ENCODE measurements at places on chromosomes 1 and 21.

DNA sequence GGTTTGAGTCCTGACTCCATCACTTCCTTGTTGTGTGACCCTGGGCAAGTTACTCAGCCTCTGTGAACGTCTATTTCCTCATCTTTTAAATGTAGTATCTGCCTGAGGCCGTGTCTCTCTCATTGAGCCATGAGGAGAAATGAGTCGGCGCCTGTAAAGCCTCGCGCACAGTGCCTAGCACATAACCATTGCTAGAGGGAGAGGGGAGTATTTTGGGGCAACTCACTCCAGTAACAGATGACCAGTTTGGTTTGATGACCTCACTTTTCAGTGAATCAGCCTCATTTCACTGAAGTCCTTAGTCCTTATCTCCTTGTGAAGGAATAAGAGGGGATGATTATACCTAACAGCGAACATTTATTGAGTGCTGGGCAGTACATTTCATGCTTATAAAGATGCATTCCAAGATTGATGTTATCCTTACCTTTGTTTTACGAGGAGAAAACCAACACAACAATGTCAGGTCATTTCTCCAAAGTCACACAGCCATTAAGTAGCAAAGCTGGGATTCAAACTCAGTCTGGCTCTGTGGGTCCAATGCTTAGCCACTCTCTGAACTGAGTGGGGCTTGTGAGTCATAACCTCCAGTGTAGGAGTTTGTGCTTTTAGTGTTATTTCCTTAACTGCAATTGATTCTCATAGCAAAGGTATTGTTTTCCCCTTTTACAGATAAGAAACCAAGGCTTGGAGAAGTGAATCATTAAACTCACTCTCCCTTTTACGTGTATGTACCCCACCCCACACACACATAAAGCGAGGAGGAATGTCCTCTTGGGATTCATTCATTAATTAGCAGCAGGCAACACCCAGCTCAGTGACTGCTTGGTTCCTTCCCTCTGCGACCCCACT is 25.9 kb downstream of the KCNC4 start:
- peak; percentile 66 for DNase-seq

- DNase-seq: no peak
Measured at GRCh38 chr1:70008660-70009059, 196.7 kb downstream of the LRRC40 start.

DNA sequence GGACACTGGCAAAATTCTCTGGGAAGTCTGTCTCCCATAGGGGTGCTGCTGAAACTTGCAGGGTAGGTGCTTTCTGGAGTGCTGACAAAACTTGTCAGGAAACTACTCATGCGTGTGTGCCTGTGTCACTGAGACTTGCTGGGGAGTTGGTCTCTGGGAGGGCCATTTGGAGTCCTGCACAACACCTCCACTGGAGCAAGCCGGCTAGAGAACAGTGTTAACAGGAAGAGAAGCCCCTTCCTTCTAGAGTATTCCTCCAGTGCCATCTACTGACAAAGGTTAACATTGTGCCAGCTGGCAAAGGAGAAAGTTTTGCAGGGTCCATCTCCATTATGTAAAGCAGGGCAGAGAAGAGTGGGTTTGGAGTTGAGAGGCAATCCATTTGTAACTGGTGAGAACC is 30.0 kb downstream of the ZMYM4 start:
- peak; percentile 20 for DNase-seq

DNA sequence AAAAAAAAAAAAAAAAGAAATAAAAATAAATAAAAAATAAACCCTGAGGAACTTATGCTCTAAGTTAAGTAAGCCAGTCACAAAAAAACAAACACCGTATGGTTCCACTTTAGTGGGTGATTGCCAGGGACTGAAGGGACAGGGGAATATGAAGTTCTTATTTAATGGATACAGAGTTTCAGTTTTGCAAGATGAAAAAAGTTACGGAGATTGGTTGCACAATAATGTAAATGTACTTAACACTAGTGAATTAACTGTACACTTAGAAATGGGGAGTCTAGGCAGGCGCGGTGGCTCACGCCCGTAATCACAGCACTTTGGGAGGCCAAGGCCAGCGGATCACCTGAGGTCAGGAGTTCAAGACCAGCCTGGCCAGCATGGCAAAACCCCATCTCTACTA is 111.4 kb downstream of the ASH1L start:
- no peak for DNase-seq

GRCh38 chr1:234821840-234822239 is 211.9 kb upstream of the IRF2BP2 start:
- DNase-seq: no peak

- DNase-seq: no peak
Measured at GRCh38 chr1:221765527-221765926, 23.6 kb upstream of the DUSP10 start.

- DNase-seq: no peak
Measured at GRCh38 chr1:40130892-40131291, 30.3 kb upstream of the RLF start.

GRCh38 chr21:20425856-20426255 is 572.4 kb upstream of the NCAM2 start:
- no peak for DNase-seq

- no peak for DNase-seq
Measured at GRCh38 chr1:44260792-44261170, 47.5 kb downstream of the DMAP1 start.

- no peak for DNase-seq
Measured at GRCh38 chr1:223718850-223719249, 6.5 kb downstream of the CAPN2 start.

- no peak for DNase-seq
Measured at GRCh38 chr1:232629250-232630046, 485 bp downstream of the SIPA1L2 start.

GRCh38 chr1:221839321-221839720 is 97.4 kb upstream of the DUSP10 start:
- no peak for DNase-seq

DNA sequence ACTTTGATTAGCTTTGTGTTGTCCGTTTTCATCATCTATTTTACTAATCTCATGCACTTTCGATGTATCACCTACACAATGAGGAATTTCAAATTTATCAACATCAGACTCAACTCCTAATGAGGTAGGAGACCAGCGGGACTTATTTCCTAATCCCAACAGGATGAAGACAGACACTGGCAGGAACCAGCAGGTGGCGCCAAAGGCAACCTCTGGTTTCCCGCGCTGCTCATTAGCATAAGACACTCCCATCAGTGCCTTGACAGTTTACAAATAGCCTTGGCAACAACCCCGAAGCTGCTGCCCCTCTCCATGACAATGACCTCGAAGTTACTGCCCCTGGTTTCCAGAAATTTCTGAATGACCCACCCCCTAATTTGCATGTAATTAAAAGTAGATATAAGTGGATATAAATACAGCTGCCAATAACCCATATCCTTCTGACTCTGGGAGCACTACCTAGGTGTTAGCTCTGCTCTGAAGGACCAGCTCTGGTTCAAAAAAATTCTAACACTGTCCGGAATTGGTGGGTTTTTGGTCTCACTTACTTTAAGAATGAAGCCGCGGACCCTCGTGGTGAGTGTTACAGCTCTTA is 974.8 kb downstream of the ADGRL2 start:
- no peak for DNase-seq

GRCh38 chr1:24526940-24527542 is 24.4 kb downstream of the RCAN3 start:
- no peak for DNase-seq

DNA sequence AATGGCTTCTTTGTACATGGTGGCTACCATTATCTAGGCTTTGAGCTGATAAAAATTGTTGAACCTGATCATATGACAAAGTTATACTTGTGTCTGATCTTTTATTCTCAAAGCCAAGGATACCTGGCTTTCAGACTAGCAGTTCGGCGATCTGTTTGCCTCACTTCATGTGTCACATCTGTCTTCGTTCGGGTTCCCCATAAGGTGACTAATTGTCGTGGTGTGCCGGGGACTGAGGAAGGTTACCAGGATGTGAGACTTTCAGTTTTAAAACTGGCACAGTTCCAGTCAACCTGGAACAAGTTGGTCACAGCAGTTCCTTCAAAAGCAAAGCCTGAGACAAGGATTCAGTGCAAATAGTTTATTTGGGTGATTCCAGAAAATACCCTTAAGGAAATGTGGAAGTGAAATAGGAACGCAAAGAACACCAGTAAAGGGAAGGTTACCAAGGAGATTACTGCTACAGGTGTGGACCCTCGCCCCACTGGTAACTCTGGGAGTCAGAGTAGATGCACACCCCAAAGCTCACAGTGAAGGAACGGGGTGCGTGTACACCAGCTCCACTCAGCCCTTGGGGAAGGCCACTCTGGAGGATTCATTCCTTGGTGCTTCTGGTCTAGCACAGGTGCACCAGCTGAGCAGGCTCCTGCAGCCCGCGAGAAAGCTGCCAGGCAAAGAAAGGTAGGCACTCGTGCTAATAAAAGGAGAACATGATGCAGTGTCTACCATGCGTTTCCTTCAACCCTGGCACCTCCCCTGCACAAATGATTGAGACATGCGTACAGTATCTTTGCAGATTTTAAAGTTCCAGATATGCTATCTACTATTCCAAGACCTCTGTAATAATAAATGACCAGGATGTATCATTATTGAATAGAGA is 69.0 kb downstream of the VWA5B1 start:
- DNase-seq: no peak

DNA sequence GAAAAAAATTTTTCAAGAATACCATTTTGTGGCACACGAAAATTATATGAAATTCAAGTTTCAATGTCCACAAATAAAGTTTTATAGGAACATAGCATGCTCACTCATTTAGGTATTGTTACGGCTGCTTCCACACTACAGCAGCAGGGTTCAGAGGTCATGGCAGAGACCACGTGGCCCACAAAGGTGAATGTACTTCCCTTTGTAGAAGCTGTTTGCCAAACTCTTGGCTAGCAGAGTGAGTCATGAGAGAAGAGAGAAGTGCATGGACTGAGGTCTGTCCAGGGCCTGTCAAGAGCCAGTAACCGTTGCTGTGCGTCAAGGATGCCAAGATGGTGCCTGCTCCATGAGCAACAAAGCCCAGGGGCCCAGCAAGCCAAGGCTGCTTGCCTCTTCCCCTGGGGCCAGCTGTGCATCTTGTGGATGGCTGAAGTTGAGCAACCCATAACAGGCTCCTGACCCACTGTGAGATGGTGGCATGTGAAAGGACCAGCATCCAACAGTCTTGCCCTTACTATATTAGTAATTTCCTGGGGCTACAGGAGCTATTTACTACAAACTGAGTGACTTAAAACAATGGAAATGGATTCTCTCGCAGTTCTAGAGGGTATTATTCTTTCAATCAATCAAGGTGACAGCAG is 64.8 kb upstream of the ATP5PO start:
- no peak for DNase-seq

- no peak for DNase-seq
Measured at GRCh38 chr1:54348700-54349021, 57.5 kb downstream of the SSBP3 start.

- DNase-seq: no peak
Measured at GRCh38 chr1:216903382-216903740, 180.1 kb upstream of the ESRRG start.

GRCh38 chr1:55249646-55250398 is 34.7 kb upstream of the USP24 start:
- no peak for DNase-seq

GRCh38 chr1:39391691-39392679 is 99.5 kb upstream of the BMP8A start:
- peak; percentile 77 for DNase-seq

DNA sequence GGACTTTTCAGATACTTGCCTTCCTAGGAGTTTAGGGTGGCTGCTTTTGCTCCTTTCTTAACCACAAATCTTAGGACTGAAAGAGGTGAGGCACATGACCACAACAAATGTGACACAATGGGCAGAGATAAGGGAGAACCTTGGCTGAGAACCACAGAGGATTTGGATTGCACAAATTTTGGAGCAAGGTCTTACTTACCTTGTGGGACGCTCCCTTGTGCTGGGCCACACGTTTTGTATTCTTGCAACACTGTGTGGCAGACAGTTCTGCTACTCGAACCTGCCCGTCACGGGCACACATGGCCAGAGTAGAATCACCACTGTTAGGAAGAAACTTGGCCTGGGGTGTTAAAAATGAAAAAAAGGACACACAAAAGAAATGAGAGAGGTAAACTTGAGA is 23.9 kb downstream of the DCAF8 start:
- no peak for DNase-seq

GRCh38 chr1:223713546-223714420 is 1.4 kb downstream of the CAPN2 start:
- DNase-seq: no peak

DNA sequence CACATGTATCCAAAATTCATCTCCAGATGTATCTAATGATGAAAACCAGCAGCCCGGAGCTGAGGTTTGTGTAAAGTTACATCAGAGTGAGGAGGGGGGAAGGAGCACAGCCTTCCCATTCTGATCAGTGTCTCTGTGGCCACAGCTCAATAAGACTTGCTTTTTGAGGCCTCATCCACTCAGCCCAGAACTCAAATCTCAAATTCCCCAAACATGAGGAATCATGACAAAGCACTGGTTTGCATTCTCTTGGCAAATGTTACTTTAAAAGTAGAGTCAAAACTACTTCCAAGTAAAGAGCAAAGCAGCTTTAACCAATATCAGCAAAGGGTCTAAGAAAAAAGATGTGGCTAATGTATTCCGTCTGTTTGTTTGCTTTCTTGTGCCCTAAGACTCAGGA is 30.9 kb downstream of the CCN1 start:
- DNase-seq: peak; percentile 84

GRCh38 chr1:241423541-241424479 is 66.8 kb upstream of the RGS7 start:
- DNase-seq: no peak

- no peak for DNase-seq
Measured at GRCh38 chr1:93159337-93159736, 20.9 kb downstream of the TMED5 start.

- DNase-seq: no peak
Measured at GRCh38 chr1:186678155-186678554, 2.1 kb downstream of the PTGS2 start.

GRCh38 chr1:106957795-106958194 is 98.7 kb upstream of the PRMT6 start:
- DNase-seq: no peak

GRCh38 chr1:205945069-205945468 is 1.8 kb upstream of the SLC26A9 start:
- no peak for DNase-seq

- DNase-seq: no peak
Measured at GRCh38 chr1:6958407-6959030, 173.3 kb downstream of the CAMTA1 start.
